ENCODE measurements at places on chromosomes 4 and X.

- no peak for DNase-seq
Observed at GRCh38 chr4:151045907-151046306, 30.8 kb upstream of the LRBA start.

- no peak for DNase-seq
Observed at GRCh38 chr4:89509708-89510281, 202.2 kb upstream of the GPRIN3 start.

DNA sequence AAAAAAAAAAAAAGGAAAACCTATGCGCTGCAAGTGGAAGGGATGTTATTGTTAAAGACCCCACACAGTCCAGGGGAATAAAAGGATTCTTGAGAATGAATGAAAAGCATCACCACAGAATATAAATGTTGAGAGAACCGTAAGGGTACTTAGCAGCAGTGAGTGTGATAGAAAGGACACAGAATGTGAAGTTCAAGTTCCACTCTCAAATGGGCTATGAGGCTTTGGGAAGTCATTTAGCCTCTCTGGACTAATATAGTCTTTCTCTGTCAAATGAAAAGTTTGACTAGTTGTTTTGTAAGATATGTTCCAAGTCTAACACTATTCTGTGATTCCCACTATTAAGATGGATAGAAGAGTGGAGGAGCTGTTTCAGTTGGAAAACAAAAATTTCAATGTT lies 35.8 kb upstream of the MAML3 start:
- DNase-seq: no peak

GRCh38 chr4:131044368-131044767 lies 1948.4 kb downstream of the C4orf33 start:
- DNase-seq: no peak

DNA sequence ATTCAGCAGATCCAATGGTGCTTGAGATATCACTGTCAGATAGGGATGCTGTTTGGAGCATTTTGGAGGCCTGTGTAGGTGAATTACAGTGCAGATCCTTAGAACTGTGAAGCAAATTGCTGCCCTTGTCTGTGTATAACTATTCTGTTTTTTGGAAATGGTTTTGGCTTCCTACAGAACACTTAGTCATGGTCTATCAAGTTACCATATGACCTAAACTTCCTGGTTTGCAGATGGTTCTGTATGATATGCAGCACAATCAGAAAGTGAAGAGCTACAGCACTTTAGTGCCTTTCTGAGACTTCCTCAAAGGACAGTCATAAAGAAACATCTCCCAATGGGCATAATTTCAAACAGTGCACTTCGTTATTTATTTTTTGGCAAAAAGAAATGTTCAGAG lies 688.6 kb downstream of the SH3BGRL start:
- no peak for DNase-seq

- DNase-seq: no peak
Observed at GRCh38 chr4:2289955-2290333, 28.0 kb upstream of the MXD4 start.

GRCh38 chr4:24605216-24605615 lies 20.9 kb upstream of the DHX15 start:
- DNase-seq: no peak

GRCh38 chr4:102537269-102537668 lies 36.1 kb downstream of the NFKB1 start:
- no peak for DNase-seq

DNA sequence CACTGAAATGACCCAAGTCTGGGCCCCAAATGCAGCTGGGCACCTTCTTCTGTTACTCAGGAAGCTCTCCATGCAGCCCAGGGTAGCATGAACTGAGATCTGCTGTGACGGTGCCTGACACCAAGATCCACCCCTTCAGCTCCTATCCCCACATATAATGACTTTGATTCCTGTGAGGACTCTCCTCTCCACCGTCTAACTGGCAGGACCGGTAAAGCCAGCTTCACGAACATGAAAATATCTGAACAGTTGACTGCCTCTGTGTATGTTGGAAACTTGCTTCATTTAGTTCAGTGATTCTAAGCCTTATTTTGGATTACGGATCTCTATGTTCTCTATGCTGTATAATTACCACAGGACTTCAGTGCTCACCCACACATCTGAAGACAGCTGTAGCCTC lies 115.5 kb upstream of the TMEM150C start:
- DNase-seq: no peak

GRCh38 chrX:103356130-103356798 lies at the start of gene TCEAL9:
Gene TCEAL9 (plus strand): TSS chrX:103356506. CDS start chrX:103357685, 1,179 bp downstream.
- DNase-seq: no peak

DNA sequence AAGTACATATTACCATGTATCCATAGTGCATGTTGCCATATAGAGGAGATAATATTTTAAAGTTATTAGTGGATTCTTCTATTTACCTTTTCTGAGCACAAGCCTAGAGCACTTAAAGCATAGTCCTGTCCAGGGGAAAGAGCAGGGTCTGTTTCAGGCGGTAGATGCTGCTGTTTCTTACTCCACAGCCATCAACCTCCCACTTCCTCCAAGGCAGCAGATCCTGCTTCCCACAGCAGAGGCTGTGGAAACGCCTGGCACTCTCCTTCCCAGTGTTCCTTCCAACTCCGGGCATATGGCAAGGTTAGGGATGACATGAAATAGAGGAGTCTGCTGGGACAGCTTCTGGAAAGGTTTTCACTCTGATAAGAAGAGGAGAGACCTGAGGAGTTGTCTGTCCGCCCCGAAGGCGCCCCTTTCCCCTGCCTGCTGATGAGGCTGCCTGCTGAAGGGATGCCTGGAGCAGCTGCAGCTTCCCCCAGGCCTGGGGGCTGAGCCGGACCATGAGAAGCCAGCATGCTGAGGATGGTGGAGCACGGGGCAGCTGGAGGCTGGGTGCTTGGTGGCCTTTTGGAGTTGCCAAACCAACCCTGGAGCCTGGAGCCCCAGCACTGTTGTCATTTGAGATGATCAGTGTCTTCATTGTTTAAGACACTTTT lies 43.9 kb upstream of the SLC25A4 start:
- DNase-seq: no peak

- peak; percentile 80 for DNase-seq
Observed at GRCh38 chr4:102500696-102501446, at the start of gene NFKB1. Gene NFKB1 (plus strand): TSS chr4:102501359. CDS start chr4:102525519, 24,160 bp downstream.

GRCh38 chr4:38009421-38009820 lies 49.2 kb downstream of the PTTG2 start:
- no peak for DNase-seq

GRCh38 chr4:54683616-54684346 lies 26.0 kb downstream of the KIT start:
- DNase-seq: no peak

GRCh38 chr4:55351824-55352223 lies 5.8 kb downstream of the SRD5A3 start:
- no peak for DNase-seq

DNA sequence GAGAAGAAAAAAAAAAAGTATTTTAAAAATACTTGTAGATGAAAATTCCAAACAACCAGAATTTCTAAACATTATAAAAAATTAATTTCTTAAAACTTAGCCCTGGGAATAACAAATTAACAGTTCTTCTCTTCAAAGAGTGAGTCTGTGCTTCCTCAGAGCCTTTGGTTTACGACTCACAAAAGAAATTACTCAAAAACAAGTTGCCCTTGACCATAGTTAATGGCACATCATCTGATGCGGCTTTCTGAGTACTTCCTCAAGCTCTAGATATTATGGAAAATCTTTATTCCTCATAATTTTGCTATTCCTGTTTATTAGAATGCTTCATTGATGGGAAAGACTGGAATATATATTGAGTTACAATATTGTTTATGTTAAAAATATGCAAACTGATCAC lies 23.7 kb downstream of the TAPT1 start:
- DNase-seq: no peak

DNA sequence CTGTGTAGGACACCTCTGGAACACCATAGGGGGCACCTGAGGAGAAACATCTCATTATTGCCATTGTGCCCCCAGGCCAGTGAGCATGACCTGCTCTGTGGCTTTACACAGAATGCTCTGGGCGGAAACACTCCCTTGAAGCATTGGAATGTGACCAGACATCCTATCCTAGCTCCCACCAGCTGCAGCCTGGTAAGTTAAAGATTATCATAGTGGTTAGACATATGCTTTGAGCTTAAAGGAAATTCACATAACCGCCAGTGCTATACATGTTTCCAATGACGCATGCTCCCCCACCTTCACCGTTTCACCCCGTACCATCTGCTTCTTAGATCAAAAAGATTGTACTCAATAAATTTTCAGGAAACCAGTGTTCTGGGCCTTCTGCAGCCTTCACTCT lies 217.7 kb upstream of the CENPE start:
- DNase-seq: no peak

GRCh38 chr4:166078955-166079354 lies 205.9 kb downstream of the TLL1 start:
- no peak for DNase-seq

DNA sequence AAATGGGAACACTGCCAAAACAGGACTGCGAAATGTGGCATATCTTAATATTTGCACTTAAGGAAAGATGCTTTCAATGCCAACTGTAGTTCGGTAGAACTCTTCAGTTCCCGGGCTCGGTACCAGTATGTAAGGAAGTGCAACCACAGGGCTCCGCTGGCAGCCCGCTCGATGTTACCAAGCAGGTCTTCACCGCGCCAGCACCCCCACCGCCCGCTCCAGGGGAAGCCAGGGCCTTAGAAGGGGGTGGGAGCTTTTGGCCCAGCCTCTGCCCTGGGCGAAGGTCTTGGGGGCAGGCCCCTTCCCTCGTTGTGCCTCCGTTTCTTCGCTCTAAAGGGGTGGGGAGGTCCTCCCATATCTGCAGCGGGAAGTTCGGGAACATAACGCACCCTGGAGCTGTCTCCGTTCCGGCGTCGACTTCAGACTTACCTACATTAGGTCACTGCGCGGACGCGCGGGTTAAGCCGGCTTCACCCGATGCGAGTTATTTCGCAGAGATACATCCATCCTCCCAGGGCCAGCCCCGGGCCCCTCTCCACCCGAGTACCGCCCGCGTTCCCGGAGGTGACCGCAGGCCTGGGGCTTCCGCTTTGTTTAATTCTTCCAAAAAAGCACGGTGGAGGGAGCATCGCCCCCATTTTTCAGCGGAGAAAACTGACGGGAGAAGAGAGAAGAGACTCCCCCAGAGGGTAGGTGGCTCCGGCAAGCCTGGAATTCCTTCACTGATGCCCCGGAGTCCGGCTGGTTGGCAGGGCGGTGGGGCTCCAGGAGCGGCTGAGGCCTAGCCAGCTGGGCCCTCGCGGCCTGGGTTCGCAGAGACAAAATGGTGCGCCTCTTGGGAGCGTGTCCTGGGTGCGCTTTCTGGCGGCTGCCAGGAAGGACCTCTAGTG lies 1.0 kb upstream of the HMX1 start:
- no peak for DNase-seq

DNA sequence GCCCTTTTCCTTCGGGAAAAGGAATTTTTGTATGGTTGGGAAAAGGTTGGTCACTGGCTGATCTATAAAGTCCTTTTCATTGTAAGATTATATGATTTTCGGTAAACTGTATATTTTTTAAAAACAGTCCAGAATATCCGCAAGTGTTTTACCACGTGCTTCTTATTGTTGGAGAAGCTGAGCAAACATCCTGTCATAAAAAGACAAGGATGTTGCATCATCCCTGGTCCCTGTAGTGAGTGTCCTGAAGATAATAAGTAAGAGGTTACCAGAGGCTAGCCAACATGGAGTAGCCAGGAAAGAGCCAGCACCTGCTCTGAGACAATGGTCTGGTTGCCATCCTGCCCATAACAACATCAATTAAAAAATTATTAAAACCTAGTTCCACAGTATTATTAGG lies 5.1 kb downstream of the CXCL9 start:
- no peak for DNase-seq

GRCh38 chr4:126907389-126907788 lies 725.4 kb upstream of the INTU start:
- DNase-seq: no peak

GRCh38 chr4:61011051-61011450 lies 189.1 kb upstream of the ADGRL3 start:
- no peak for DNase-seq

DNA sequence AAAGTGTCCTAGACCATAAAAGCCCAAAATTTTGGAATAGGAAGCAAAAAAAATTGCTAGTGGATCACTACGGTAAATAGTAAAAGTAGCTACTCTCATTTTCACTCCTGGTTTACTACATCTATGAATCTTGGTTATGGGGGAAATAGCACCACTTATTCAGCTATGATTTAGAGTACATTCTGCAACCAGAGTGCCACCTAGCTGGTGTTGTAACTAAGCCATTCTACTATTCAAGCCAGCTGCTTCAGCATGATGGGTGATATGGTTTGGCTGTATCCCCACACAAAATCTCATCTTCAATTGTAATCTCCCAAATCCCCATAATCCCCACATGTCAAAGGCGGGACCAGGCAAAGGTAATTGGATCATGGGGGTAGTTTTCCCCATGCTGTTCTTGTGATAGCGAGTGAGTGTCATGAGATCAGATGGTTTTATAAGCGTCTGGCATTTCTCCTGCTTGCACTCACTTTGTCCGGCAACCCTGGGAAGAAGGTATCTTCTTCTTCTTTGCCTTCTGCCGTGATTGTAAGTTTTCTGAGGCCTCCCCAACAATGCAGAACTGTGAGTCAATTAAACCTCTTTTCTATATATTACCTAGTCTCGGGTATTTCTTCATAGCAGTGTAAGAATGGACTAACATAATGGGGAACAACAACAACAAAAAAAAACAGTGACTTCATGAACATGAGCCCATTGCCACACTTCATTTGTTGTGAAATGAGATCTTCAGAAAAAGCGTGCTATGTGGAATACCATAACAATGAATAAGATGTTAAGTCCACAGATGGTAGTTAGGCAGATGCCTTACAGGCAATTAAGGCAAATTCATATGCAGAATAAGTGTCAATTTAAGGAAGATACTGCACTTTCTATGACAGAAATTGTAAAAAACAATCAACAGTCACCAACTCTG lies 280.1 kb downstream of the PABPC4L start:
- DNase-seq: no peak

- no peak for DNase-seq
Observed at GRCh38 chr4:169100670-169101101, 90.6 kb upstream of the CBR4 start.

Measured in effector memory CD4-positive, alpha-beta T cell (primary cell).